CD4-positive, alpha-beta T cell treated with Interleukin-1 beta for 1 hour (primary cell): ENCODE measurements at places on chromosomes 3 and 15.

- no peak for DNase-seq
Observed at GRCh38 chr15:76996526-76997401, 1.8 kb downstream of the PSTPIP1 start.

- DNase-seq: no peak
Observed at GRCh38 chr3:42515391-42515916, 13.0 kb downstream of the VIPR1 start.

GRCh38 chr3:73046195-73046594, 15.3 kb upstream of the EBLN2 start:
- no peak for DNase-seq

DNA sequence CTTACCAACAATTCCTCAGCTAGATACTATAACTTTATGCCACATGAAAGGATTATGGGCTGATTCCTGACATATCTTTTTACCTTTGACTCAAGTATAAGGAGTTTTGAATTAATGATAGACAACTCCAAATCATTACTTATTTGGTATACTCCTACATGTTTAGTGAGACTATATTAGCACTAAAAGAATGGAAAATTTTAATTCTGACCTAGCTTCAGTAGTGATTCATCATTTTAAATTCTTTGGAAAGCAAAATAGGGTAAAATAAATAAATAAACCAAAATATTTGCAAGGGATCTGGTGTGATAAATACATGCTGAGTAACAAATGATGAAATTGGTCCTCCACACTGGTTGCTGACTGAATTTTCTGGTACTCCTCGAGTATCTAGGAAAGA, 42.3 kb upstream of the VGLL3 start:
- no peak for DNase-seq

DNA sequence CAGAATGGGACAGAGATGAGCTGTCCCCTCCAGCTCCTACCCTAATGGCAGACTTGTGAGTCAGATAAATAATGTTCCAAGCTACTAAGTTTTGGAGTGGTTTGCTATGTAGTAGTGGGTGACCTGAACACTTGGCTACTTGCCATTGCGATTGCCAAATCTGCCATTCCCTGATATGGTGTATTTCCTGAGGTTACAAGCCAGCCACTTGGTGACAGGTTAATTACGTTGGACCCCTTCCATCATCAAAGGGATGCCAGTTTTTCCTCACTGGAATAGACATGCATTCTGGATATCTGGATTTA, 33.6 kb downstream of the MORF4L1 start:
- DNase-seq: no peak

DNA sequence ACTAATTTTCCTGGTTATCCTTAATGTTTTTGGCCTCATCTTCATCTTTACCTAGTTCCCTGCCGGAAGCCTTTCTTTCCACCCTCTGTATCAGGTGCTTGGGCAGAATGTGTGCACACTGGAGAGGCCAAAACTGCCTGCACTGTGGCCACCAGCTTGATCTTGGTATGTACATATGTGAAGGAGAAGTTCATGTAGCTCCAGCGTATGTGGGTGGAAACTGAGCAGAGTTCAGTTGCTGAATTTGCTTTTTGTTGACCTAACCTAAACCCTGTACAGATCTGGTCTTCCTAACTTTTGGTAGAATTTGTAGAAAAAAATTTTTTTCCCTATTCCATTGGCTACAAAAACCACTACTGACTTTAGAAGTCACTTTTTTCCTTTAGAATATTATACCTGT, 65.9 kb upstream of the IGSF10 start:
- DNase-seq: no peak

- DNase-seq: peak; percentile 42
Observed at GRCh38 chr15:87597346-87598052, 659.0 kb downstream of the NTRK3 start.

DNA sequence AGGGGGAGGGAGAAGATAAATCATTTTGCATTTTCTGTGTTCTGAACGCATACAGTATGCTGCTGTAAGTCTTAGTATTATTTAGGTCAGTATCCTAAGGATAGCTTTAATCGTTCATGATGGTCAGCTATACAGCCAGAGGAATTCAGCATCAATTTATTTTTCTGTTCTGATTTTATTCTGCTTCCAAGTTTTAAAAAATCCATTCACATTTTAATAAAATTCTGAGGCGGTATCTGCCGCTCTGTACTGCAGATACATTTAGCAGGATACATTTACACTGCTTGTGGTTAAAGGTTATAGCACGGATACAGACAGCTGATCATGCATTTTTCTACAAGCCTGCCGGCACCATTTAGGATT, 17.8 kb downstream of the ZBTB38 start:
- DNase-seq: no peak

- no peak for DNase-seq
Observed at GRCh38 chr3:136120373-136121348, 75.5 kb downstream of the MSL2 start.

GRCh38 chr3:114351123-114351821, 57.4 kb downstream of the TIGIT start:
- no peak for DNase-seq

DNA sequence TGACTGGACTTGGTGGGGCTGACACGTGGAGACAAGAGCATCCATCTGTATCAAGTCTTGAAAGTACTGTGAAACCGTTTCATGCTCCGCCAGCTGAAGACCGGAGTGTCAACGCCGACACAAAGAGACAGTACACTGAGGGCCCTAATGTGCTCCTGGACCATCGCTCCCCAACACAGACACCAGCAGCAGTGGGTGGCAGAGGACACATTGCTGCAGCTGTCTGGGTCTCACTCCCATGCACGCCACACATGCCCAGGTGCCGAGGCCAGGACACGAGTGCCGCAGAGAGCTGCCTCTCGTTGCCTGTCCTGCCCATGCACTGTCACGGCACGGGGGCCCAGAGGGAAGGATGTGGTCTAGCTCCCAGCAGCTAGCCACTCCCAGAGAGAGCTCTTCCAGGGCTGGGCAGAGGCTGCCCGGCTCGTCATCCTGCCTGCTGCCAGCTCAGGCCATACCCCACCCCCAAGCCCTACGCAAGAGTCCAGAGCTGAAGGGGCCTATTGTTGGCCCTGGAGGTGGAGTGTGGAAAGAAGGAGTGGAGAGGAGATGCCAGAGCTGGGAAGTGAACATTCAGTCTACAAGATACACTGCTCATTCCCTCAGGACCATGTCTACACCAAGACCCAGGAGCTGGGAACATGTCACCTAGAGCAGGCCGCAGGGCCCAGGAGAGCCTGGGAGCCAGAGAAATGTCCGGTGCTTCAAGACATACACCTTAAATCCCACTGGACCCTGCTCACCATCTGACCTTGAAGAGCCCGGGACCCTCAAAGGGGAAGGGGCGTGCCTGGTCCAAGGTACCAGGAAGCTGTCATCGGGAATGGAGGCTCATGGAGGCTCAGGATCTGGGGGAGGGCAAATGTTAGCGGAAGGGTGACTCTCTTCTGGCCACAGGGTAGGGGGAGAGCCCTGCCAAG, 7.7 kb downstream of the TNK2 start:
- peak; percentile 43 for DNase-seq

DNA sequence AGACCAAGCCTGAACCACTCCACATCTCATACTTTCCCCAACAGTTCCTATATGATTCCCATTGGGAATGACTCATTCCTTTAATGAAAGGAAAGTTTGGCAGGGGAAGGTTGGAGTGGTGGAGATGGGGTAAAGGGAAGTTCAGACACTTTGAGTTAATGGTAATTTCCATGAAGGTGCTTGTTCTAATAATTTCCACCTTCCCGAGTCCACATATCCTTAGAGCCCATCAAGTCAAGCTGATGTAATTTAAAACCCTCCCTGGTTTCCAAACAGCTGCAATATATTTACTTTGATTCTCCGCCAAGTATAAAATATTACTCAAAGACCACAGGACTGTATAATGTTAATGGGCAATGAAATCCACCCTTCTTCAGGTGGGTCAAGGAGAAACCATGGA, 95.0 kb upstream of the GALNT15 start:
- DNase-seq: no peak
